ENCODE measurements at places on chromosomes 12 and 14. TPM values are rescaled to one million over a fixed set of nuclear protein-coding genes. Genes with fewer than 3 reads are reported as not detected.

KRT8 gene
- polyA plus RNA-seq = 14.2 TPM

NKX2-1 gene
- 0.09 TPM for polyA plus RNA-seq

DCAF5 gene
- 35.6 TPM for polyA plus RNA-seq

PPP1CC gene
- 126 TPM for polyA plus RNA-seq

- no peak for DNase-seq
Measured at GRCh38 chr14:71183876-71184689, 276.8 kb downstream of the PCNX1 start.

DNA sequence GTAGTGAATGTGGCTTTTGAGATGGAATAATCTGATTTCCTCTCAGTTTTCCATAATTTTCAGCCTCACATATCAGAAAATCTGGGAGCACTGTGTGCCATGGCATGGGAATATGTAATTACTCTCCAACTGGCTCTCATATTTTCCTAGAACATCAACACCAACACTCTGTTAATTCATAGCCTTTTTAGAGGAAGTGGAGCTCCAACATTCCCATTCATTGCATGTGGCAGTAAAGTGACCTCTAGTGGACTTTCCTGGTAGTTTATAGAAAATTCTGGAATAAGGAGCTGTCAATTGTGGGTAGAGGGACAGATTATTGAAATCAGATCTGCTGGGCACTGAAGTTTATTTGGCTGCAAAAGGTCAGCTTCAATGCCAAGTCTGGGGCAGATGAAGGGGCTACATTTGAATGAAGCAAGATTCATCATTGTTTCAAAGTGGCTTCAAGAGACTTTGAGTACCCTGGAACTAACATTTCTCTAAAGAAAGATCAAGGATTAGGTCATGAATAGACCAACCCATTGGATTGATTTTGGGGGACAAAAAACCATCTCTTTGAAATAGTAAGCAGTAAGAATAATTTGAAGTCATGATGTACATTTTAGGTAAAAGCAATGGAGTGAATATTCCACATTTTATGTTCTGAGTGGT, 23.6 kb upstream of the USP44 start:
- peak; percentile 53 for DNase-seq

- peak; percentile 18 for DNase-seq
Measured at GRCh38 chr12:42162965-42163364, 18.3 kb upstream of the GXYLT1 start.

DNA sequence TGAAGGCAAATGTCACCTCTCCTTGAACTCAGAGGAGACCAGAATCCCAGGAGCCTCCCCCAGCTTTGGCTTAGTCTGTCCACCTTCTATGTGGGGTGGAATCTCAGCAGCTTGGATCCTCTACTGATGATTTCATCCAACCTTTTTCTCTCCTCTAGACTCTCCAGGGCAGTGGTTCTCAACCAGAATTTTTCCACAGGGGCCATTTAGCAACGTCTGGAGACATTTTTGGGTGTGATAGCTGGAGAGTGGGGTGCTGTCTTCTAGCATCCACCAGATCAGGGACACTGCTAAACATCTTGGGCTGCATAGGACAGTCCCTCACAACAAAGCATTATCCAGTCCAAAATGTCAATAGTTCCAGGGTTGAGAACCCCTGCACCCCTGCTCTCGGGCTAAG, 4.4 kb upstream of the DDX23 start:
- no peak for DNase-seq

DNA sequence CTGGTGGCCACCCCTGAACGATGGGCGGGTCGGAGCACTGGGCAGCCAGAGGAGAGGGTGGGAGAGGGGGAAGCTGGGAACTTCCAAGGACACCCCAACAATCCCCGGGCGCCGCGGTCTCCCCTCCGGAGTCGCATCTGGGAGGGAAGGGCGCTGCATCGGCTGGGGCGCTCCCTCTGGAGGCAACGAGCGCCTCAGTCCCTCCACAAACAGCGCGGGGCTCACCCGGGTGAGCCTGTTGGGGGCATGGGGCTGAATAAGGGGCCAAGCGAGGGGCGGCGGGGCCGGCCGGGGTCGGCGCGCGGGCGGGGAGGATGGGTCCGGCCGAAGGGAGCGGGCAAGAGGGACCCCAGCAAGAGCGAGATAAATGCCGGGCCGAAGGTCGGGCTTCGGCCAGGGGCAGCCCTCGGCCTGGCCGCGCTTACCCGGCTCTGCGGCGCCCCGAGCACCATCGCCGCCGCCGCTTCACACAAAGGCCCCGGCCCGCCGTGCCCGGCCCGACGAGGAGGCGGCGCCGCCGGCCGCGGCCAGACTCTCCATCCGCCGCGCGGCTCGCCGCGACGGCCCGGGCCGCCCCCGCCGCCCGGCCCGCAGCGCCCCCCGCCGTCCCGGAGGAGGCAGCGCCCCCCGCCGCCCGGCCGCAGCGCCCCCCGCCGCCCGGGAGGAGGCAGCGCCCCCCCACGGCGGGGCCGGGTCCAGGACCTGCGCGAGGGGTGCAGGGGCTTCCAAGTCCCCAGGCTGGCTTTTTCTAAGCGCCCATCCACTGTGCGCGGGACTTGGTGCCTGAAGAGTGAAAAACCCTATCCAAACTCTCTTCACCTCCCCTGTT, at the start of gene ZBTB39:
Gene ZBTB39 (minus strand): TSS at position 567 of the 829 bp plus-strand sequence. CDS start 1,629 bp downstream, outside the sequence.
- DNase-seq = peak; percentile 76

GRCh38 chr14:68972507-68973218, 6.4 kb downstream of the ACTN1 start:
- no peak for DNase-seq

DNA sequence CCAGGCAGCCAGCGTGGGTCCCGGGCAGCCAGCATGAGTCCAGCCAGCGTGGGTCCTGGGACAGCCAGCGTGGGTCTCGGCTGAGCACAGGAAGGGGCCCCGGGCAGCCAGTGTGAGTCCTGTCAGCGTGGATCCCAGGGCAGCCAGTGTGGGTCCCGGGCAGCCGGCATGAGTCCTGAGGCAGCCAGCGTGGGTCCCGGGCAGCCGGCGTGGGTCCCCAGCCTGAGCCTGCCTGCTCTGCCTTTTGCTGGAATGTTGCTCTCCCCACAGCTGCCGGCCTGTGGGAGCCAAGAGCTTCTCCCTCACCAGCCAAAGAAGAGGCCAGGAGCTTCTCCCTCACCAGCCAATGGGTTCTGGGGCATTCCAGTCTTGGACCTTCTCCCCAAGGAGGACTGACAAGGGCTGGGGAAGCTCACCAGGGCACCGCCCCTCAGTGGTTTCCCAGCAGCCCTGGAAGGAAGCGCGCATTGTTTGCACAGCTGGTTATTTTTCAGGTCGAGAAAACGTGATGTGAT, 15.0 kb upstream of the RFLNA start:
- peak; percentile 68 for DNase-seq

DNA sequence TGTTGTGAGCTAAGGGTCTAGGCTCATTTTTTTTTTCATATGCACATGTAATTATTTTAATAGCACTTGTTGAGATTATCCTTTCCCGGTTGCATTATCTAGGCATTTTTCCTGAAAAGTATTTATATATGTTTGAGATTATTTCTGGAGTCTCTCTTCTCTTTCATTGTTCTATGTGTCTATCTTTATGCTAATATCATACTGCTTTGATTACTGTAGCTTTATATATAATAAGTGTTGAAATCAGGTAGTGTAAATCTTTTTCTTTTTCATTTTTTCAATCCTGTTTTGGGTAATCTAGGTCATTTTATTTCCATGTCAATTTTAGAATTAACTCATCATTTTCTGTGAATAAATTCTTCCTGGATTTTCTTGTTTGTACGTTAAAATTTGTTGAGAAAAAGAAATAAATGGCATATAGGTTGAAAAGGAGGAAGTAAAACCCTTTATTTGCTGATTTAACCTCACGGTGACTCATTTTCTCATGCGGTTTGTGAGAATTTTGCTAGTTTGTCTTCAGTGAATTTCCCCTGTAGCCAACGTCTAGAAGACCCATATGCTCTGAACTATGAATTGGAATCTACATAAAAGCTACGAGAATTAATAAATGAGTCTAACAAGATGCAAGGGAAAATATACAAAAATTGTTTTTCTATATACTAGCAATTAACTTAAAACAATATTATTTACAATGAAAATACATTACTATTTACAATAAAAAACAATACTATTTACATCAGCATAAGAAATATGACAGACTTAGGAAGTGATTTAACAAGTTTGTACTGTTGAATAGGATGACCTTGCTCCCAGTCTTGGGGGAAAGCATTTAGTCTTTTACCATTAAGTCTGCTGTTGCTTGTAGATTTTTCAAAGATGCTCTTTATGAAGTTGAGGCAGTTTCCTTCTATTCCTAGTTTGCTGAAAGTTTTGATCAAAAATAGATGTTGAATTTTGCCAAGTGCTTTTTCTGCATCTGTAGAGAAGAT, 105.0 kb downstream of the SNAPC1 start:
- no peak for DNase-seq

GRCh38 chr12:31280183-31280582, 45.8 kb downstream of the SINHCAF start:
- no peak for DNase-seq

All from muscle of back (tissue), 13 donors.